ENCODE measurements at places on chromosomes 7 and 10.
A peak's percentile ranks its signal among the peaks of the same experiment; 100 is the strongest.

- DNase-seq, result no peak
Measured at GRCh38 chr10:61845950-61846268, 55.6 kb upstream of the ARID5B start.

DNA sequence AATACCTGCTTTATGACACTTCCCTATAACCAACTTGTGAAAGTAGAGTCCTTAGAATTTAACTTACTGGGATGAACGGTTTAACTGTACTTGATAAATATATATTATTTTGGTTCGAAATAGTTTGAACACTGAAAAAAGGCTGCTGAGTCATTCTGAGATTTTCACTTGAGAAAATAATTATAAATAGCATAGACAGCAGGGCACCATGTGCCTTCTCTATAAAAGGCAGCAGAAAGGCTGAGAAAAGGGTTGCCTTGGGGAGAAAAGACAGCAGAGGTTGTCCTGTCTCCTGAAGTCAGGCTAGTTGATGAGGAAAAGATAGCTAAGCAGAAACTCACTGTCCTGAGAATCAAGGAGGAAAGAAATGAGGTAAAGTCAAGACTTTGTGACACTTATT is 92.4 kb downstream of the CTTNBP2 start:
- no peak for DNase-seq

- DNase-seq, result no peak
Measured at GRCh38 chr7:135684136-135684535, 21.8 kb downstream of the STMP1 start.

- DNase-seq, result no peak
Measured at GRCh38 chr7:3393862-3394261, 92.8 kb downstream of the SDK1 start.

DNA sequence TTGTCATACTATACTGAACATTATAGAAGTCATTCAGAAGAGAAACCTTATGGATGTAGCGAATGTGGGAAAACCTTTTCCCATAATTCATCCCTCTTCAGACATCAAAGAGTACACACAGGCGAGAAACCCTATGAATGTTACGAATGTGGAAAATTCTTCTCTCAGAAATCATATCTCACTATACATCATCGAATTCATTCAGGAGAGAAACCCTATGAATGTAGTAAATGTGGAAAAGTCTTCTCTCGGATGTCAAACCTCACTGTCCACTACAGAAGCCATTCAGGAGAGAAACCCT is 19.4 kb downstream of the RBAK start:
- DNase-seq, result no peak

DNA sequence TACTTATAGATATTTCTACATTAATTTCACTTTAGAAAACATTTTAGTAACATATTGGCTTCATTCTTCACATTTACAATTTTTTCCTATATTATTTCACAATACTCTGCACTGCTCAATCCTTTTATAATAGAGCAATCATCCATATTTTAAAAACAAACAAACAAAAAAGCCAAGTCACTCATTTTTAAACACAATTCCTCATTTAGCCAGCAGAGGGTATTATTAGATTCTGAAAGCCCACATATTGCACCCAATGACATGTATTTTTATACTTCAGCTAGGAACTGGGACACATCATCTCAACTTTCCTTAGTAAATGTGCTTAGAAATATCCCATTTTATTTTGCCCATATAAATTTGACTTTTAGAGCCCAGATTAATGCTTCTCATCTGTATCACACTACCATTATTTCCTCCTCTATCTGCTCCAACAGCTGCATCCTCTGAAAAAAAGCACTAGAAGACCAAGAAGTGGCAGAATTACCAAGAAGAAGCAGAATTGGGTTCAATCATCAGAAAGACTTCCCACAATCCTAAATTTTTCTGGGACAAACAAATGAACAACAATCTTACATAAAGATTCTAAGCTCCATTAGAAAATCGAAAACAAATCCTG is 29.5 kb downstream of the CTNNA3 start:
- DNase-seq, result peak; percentile 81

DNA sequence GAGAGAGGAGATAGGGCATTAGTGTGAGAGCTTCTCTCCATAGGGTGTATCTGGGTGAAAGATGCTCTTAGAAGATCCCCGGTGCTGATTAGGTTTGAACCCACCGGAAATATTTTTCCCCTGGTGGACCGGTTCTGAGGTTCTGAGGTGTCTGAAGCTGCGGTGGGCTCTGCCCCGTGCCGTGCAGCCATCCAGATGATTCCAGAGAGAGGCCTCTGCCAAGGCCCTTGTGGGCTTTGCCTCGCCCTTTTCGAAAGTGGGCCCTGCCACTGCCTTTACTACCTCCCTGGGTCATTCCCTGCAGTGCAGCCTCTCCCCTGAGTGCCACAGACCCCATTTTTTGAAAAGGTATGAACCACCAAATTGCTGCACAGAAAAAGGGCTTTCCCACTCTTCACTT is 2.8 kb downstream of the GIMAP8 start:
- no peak for DNase-seq

GRCh38 chr7:133274265-133274664 is 21.4 kb downstream of the EXOC4 start:
- DNase-seq, result no peak

Data from hippocampal formation (tissue), 2 donors.